Activated T-cell treated with anti-CD3 and anti-CD28 coated beads for 48 hours (primary cell): ENCODE measurements at places on chromosomes 12 and 14.

- no peak for DNase-seq
These were observed 86.4 kb downstream of the DACT1 start for GRCh38 chr14:58724206-58724605.

GRCh38 chr12:124333724-124334123 is 38.8 kb downstream of the RFLNA start:
- no peak for DNase-seq

GRCh38 chr12:43112101-43112920 is 439.7 kb downstream of the ADAMTS20 start:
- no peak for DNase-seq

DNA sequence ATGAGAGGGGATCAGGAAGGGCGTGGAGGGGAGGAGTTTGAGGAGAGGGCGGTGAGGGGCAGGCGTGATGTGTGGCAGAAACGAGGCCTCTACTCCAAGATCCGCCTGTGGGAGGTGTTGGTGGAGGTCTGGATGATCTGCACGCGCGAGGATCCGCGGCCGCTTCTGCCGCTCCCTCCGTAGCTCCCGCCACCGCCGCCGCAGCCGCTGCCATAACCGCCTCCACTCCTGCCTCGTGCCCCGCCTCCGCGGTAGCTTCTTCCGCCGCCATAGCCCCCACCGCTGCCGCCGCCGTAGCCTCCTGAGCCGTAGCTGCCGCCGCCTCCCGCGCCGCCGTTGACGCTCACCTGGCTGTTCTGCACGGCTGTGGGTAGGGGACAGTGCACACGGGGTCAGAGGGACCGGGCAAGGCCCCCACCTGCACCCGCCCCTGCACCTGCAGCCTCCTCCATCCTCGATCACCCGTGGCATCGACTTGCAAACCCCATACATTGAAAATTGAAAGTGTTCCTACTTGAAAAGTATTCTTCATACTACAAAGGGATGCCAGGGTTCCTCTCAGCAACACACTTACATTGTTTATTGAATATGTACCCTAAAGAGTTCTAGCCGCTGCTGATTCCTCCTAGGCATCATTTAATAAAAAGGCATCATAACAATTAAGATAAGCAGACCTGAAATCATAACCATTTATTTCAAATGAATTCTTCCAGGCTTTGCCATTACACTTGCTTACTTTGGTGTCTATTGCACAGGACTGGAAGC is 11.1 kb upstream of the KRT1 start:
- DNase-seq, result peak; percentile 32

DNA sequence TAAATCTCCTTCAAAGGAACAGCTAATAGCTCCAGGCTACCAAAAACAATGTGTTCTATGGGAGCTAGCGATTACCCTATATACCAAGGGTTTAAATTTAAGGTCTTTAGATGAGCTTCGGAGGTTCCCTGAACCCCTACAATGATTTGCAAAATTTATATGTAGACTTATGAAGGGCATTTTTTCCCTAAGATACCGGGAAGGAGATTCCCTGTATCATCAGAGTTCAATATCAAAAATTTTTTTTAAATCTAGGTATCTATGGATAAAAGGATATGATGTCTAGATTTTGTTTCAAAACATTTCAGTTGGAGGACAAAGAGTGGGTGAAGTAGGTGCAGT is 17.9 kb upstream of the COL2A1 start:
- no peak for DNase-seq

DNA sequence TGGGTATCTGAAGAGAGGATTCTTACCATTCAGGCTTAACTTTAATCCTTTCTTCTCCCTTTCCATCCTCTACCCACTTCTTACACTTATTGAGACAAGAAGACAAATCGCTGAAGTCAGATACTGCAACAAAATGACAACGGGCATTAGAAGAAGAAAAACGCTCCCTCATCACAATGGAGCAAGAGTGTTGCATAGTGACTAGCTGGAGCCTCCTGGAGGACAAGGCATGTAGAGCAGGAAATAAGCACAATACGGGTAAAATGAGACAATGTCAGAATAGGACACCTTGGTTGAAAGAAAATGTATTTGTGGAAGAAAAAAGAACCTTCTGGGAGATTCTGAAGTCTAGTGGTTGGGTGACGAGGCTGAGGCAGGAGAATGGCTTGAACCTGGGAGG is 501.0 kb downstream of the RERGL start:
- DNase-seq, result no peak

DNA sequence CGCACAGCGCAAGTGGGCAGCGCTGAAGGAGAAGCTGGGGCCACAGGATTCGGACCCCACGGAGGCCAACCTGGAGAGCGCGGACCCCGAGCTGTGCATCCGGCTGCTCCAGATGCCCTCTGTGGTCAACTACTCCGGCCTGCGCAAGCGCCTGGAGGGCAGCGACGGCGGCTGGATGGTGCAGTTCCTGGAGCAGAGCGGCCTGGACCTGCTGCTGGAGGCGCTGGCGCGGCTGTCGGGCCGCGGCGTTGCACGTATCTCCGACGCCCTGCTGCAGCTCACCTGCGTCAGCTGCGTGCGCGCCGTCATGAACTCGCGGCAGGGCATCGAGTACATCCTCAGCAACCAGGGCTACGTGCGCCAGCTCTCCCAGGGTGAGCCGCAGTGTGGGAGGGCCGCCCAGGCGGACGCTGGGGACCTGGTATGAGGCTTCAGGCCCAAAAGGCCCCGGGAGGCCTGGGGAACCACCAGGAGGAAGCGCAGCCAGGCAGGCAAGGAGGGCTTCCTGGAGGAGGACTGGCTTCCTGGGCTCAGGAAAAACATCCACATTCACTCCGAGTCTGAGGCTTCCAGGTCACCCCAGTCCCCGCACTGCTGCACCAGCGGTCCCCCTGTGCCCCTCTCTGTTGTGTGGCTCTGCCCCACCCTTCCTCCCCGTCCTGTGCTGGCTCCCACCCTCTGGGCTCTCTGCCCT is 12.1 kb downstream of the INF2 start:
- DNase-seq, result no peak

- no peak for DNase-seq
These were observed 45.0 kb upstream of the KRR1 start for GRCh38 chr12:75556311-75556899.

DNA sequence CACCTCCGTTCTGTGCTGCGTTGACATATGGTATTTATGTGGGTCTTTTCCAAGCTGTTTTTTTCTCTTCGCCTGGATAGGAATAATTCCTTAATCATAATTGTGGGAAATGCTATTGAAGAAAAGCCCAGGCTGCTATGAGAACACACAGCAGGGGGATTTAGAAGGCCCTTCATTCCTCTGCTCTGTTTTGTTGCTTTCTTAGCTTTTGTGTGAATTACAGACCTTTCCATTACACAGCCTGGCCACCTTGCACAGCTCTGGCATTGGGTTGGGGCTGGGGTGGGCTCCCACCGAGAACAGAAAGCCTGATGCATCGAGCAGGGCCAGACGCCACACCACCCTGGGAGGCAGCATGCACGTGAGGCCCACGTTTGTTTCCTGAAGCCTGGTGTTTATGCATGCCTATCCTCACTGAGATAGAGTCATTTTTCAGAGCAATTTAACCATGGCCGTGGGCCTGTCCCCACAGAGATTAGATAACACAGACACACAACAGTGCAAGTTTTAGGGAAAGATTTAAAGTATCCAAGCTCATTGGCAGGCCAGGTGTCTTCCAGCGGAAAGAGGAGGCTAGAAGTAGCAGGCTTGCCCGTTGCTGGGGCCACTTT is 287.6 kb upstream of the PWP1 start:
- DNase-seq, result no peak

DNA sequence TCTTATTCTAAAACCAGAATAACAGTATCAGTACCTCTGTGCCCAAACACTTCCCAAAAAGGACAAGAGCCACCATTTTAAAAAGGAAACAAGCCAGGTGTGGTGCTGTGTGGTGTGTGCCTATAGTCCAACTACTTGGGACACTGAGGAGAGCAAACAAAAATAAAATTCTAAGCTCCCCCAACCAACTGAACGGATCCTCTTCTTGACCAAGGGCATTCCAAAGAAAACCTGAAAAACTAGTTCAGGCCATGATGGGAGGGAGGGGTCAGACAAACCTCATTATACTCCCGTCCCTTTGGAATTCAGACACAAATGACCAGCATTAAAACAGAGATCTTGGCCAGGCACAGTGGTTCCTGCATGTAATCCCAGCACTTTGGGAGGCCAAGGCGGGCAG is 20.5 kb downstream of the SLC11A2 start:
- no peak for DNase-seq

DNA sequence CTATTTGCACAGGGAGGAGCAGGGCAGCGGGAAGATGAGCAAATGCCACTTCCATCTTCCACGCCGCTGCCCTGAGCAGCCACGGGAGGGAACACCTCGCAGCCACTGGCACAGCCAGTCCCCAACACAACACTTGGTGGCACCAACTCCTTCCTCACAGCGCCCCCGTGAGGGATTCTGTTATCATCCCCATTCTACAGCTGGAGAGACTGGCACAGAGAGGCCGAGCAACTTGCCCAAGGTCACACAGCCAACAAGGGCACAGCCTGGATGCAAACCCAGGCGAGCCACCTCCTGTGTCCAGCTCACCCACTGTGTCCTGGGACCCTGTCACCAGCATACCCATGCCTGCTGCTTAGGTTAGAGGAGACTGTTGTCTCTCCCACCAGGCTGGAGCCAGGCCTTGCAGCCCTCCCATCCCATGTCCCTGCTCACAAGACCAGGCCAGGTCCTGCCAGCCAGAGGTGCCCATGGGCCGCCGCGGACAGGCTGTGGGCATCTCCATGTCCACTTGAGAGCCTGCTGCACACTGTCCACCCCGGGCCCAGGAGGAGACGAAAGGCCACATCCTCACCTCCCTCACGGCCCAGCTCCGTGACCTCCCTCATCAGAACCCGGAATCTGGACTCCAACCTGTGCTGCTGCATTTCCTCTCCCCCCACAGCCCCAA is 57.0 kb downstream of the NCOR2 start:
- DNase-seq, result no peak

GRCh38 chr12:62622177-62622576 is 155.6 kb downstream of the MON2 start:
- DNase-seq, result no peak
